ENCODE measurements at places on chromosomes 1 and 21.

- DNase-seq = no peak
Measured at GRCh38 chr1:225651872-225652728, 823 bp downstream of the ENAH start.

- DNase-seq = no peak
Measured at GRCh38 chr1:89686520-89686919, 53.6 kb downstream of the LRRC8C start.

GRCh38 chr1:229985613-229986010, 81.4 kb upstream of the GALNT2 start:
- DNase-seq = no peak

GRCh38 chr1:12480041-12480440, 138.0 kb downstream of the DHRS3 start:
- no peak for DNase-seq

DNA sequence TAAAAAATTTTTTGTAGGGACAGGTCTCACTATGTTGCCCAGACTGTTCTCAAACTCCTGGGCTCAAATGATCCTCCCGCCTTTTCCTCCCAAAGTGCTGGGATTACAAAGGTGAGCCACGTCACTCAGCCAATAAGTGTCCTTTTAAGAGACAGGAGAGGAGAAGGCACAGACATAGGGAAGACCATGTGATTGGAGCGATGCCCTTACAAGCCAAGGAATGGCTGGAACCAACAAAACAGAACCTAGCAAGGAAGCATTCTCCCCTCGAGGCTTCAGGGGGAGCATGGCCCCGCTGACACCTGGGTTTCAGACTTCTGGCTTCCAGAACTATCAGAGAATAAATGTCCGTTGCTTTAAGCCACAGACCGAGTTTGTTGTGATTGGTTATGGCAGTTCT, 37.0 kb downstream of the NDUFS5 start:
- DNase-seq = no peak

DNA sequence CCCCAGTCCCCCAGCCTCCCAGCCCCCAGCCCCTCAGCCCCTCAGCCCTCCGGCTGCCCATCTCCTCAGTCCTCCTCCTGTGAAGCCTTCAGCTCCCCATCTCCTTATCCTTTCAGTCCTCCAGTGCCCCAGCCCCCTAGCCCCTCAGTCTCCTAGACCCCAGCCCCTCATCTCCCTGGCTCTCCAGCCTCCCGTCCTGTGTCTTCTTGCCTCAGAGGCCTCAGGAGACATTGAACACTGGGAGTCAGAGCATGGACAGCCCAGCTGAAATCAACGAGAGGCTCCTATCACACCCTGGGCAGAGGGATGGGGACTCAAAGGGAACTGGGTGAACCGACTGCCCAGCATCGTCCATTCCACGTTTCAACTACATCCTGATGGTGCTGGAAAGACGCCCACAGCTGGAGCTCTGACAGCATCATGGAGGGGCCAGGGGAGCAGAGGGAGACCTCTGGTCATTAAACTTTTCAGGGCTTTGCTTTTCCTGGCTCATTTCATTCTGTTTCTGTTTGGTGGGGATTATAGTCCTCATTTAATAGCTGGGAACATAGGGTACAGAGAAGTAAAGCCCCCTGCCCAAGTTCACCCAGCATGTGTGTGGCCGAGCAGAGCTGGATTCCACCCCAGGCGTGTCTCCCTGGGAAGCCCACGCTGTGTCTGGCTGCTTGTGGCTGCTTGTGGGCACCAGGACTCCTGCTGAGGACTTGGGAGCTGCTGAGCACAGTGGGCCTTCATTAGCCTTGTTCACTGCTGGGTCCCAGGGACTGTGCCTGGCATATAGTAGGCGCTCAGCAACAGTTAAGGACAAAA, 396.7 kb downstream of the PTPRU start:
- no peak for DNase-seq

All from retina (tissue), 1 donor.